ENCODE measurements at places on chromosomes 1 and 21.

GRCh38 chr1:197444755-197445154 lies 176.7 kb downstream of the CRB1 start:
- no peak for DNase-seq

DNA sequence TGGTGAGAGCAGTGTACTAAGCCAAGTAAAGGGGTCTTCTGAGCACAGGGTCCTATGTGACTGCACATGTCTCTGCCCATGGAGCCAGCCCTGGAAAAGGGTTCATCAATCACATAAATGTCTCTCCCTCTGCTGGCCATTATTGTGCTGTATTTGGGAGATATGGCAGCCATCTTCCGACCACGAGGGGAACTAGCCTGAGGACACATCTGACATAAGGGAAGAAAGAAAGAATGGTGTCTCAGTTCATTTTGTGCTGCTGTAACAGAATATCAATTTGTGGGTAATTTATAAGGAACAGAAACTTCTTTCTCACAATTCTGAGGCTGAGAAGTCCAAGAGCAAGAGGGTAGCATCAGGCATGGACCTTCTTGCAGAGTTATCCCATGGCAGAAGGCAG lies 55.1 kb upstream of the GJA5 start:
- DNase-seq = no peak

GRCh38 chr1:15740924-15741850 lies 1.1 kb upstream of the TMEM82 start:
- DNase-seq = peak; percentile 77

GRCh38 chr1:220224611-220225124 lies 47.6 kb downstream of the RAB3GAP2 start:
- no peak for DNase-seq

- no peak for DNase-seq
Observed at GRCh38 chr1:19445417-19446342, 39.7 kb downstream of the CAPZB start.

- no peak for DNase-seq
Observed at GRCh38 chr1:62224182-62224581, 29.5 kb downstream of the L1TD1 start.

DNA sequence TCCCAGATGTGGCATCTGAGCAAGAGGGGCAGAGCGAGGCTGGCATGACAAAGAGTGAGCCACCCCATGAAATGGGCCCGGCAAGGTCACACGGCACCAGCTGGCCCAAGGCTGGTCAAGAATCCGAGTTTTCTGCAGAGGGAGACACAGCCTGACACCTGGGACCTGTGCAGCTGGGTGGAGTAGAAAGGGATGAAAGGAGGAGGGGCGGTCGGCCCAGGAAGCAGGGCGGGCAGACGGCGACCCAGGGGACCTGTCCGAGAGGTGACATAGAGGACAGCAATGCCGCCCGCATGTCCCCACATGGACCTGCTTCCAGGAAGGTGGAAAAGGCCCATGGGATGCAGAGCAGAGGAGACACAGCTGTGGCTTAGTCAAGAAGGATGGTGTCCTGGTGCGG lies 137.7 kb downstream of the PRDM16 start:
- DNase-seq = no peak

DNA sequence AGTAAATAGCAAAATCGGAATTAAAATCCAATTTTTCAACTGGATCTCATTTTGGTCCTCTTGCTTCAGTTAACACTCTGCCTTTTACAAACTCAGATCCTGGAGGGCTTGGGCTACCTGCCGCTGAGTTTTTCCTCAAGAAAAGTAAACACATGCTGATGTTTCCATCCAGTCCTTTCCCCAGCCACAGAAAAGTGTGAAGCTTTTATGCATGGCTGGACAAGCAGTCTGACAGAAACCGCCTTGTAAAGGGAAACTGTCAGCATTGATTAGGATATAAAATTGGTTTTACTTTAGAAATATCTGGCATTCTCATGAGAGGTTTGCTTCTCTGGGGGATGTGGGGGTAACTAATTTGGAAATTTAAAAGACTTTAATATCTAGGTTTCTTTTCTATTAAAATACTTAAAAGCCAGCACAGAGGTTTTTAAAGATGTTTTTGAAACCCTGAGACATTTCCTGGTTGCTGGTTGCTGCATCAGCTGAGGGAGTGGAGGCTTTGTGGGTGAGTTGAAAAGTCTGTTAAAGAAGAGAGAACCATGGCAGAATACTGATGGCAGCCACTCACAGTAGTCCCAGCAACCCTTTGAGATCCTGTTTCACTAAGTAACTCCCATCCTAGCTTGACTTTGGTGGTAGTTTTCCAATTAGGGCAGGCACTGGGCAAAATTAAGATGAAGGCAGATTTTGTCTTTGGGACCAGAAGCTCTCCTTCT lies 238.3 kb downstream of the PAPPA2 start:
- DNase-seq = no peak

GRCh38 chr1:169484683-169485430 lies 887 bp downstream of the SLC19A2 start:
- peak; percentile 48 for DNase-seq

DNA sequence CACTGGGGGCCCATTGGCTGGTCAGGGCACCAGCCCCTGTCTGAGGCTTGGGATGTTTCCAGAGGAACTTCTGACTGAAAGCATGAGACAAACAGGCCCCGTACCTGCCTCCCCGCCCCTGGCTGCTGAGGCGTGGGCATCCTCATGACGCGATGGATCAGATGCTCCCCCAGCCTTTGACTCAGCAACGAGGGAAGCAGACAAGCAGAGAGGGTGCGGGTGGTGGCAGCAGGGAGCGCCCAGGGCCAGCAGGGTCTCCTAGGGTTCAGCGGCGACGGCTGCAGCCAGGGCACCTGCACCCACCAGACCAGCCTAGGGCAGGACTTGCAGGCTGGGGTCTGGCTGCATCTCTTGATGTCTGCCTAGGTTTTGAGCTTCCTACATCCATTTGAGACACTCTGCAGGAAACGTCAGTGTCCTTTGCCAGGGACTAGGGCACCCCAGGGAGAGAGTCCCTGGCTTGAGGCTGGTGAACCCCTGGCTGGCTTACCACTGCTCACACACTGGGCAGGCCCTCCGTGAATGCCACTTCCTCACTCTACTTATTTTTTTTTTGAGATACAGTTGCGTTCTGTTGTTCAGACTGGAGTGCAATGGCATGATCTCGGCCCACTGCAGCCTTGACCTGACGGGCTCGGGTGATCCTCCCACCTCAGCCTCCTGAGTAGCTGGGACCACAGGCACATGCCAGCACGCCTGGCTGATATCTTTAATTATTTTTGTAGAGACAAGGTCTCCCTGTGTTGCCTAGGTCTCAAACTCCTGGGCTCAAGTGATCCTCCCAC lies 63.3 kb downstream of the DHRS3 start:
- DNase-seq = no peak

GRCh38 chr1:218926631-218927030 lies 247.0 kb upstream of the LYPLAL1 start:
- DNase-seq = no peak

- DNase-seq = no peak
Observed at GRCh38 chr1:244075247-244075722, 24.2 kb downstream of the ZBTB18 start.

GRCh38 chr1:22380024-22380785 lies 71.4 kb upstream of the ZBTB40 start:
- no peak for DNase-seq

DNA sequence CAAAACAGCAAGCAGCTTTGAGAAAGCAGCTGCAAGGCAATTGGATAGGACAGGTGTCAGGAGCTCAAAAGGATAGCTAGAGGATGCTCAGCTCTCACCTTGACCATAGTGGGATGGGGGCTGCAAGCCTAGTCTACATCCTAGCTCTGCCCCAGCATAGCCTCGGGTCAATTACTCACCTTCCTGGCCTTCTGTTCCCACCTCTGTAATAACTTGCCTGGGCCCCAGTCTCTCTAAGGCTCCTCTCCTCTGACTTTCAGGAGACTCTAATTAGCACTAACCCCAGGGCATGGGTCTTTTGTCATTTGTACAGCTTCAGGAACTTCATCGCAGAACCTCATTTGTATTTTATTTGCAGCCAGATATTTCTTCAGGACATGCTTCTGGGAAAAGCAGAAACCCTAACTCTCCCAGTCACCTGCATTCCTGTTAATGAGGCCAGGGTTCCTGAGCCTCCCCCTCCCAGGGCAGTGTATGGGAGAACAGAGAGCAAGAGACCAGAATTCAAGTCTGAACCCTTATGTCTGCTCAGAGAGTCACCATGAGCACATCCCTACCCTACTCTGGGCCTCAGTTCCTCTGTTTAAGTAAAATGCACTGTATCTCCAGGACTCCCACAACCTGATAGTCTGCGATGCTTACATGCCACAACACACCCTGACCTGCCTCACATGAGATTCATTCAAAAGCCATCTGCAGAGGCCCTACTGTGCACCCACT lies 108.1 kb downstream of the MATN1 start:
- DNase-seq = no peak

GRCh38 chr1:201042779-201043461 lies 19.4 kb upstream of the KIF21B start:
- DNase-seq = peak; percentile 61

DNA sequence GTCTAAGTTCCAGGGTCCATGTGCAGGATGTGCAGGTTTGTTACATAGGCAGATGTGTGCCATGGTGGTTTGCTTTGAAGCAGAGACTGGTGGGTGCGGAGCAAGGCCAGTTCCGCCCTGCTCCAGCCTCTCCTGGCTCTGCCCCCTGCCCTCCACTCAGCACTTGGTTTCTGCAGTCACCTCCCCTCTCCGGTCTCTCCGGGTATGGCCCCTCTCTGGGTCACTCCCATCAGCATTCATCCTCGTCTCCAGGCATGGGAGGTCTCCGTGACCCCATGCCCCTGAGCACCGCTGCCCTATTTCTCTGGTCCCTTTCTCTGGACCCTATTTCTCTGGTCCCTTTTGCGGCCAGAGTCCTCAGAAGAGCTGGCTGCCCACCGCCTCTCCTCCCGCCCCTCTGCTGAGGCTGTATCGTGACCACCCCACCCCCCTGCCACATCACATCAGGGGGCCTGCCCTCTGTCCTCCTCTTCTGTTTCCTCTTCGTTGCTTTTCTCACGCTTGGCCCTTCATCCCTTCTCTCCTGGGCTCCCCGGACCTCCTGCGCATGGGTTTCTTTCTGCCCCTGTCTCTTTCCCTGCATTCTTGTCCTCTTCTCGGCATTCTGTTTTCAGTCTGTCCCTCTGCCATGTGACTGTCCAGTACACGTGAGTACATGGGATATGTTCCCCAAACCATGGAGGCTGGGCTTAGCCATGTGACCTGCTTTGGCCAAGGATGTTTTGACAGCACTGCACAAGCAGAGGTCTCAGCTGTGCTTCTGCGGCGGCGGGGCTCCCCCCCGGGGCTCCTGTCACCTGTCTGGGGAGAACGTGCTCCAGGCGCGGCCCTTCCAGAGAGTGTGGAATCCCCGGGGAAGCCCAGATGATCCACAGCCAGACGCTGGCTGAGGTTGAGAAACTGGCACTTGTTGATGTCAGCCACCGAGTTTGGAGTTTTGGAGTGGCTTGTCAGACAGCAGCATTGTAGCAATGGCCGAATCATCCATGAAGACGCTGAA lies 54.4 kb upstream of the C1orf174 start:
- DNase-seq = no peak

DNA sequence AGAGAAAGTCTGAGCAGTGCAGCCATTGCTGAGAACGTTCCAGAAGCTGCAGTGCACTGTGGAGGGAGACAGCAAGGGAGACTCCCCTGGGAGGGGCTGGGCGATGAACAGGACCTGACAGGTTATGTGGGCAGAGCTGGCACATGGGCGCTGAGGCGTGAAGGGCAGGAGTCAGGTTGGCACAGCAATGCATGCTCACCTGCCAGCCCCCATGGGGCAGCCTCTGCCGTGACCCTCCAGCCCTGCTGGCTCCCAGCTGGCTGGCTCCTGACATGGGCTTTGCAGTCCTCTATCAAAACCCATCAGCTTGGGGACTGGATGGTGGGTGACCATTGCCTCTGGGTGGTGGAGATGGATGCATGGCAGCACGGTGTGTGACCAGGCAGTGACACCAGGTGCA lies 300.3 kb downstream of the CAMTA1 start:
- no peak for DNase-seq

DNA sequence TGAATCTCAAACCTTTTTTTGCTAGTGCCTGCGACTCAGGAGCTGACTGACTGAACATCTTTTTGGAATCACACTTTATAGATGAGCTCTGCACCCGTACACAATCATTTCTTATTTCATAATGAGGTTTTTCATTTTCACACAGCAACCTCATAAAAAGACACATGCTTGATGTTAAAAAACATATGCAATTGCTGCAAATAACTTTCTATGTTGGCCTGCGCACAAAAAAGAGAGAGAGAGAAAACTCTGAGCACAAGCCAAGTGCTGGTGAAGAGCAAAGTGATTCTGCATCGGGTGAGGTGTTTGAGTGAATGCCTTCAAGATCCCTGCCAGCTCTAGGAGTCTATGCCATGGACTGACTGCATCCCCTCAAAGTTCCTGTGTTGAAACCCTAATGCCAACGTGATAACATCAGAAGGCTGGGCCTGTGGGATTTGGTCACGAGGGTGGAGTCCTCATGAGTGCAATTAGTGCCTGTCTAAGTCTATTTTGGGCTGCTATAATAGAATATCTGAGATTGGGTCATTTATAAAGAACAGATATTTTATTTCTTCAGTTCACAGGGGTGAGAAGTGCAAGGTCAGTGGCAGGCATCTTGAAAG lies 36.6 kb downstream of the C1orf87 start:
- no peak for DNase-seq

DNA sequence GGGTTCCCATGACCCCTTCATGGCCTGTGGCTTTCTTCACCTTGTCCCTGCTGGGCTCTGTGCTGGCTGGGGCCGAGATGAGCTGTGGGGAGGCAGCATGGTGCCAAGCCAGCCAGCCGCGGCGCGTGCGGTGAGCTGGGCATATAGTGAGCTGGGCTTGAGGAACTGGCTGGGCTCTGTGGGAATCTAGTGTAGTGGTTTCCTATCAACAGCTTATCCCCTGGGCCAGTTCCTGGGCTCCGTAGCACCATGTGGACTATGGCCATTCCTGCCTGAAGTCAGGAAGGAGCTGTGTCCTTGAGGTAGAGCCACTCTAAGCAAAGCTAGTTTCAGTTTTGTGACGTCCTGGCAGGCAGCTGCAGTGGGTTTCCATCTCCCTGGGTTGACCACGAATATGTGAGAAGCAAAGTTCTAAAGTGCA lies 1.8 kb downstream of the NCMAP start:
- DNase-seq = no peak

Measured in left kidney (tissue), 8 donors.